ENCODE measurements at places on chromosomes 13 and 19. TPM values are rescaled to one million over a fixed set of nuclear protein-coding genes. Genes with fewer than 3 reads are reported as not detected.

The NRTN gene
- total RNA-seq = 0.40 TPM

- no peak overlapping the region for H3K27ac ChIP-seq
- peaks cover 3% of the 10 kb centered on the region for H3K4me1 ChIP-seq
- H3K4me3 ChIP-seq = no peak overlapping the region
- H3K36me3 ChIP-seq = no peaks in the 10 kb centered on the region
These were observed 4.1 kb downstream of the ATP8A2 start for GRCh38 chr13:25375727-25376358.

GRCh38 chr19:10644260-10645007 is 9.7 kb upstream of the ILF3 start:
- peaks cover 9% of the 10 kb centered on the region for H3K36me3 ChIP-seq
- H3K4me3 ChIP-seq = no peak overlapping the region
- H3K4me1 ChIP-seq = peaks cover 19% of the 10 kb centered on the region
- peak; percentile 95 for DNase-seq

DNA sequence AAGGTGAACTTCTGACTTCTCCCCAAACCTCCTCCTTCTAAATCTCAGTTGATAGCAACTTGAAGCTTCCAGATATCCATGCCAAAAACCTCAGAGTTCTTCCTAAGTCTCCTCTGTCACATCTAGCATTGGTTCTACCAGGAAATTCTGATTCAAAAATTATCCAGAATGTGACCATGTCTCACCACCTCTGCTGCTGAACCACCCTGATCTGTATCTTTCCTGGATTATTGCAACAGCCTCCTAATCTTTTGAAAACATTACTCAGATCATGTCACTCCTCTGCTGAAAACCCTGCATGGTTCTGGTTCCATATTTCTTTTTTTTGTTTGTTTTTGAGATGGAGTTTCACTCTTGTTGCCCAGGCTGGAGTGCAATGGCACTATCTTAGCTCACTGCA is 78.7 kb upstream of the TNFSF11 start:
- no peaks in the 10 kb centered on the region for H3K36me3 ChIP-seq
- no peak for DNase-seq
- H3K4me3 ChIP-seq = no peak overlapping the region
- no peak overlapping the region for H3K27ac ChIP-seq

- H3K36me3 ChIP-seq = no peaks in the 10 kb centered on the region
- H3K27ac ChIP-seq = peak overlapping the region; percentile 98
- DNase-seq = no peak
- H3K27me3 ChIP-seq = no peaks in the 10 kb centered on the region
These were observed 42.8 kb upstream of the NPAS1 start for GRCh38 chr19:46976845-46977320.

GRCh38 chr13:101283782-101284181 is 132.5 kb downstream of the NALCN start:
- no peak for DNase-seq
- peaks cover 20% of the 10 kb centered on the region for H3K4me1 ChIP-seq
- H3K36me3 ChIP-seq = peaks cover 54% of the 10 kb centered on the region
- H3K27ac ChIP-seq = no peak overlapping the region
- no peaks in the 10 kb centered on the region for H3K27me3 ChIP-seq
- no peak overlapping the region for H3K4me3 ChIP-seq
